ENCODE measurements at places on chromosomes 13 and 19.

DNA sequence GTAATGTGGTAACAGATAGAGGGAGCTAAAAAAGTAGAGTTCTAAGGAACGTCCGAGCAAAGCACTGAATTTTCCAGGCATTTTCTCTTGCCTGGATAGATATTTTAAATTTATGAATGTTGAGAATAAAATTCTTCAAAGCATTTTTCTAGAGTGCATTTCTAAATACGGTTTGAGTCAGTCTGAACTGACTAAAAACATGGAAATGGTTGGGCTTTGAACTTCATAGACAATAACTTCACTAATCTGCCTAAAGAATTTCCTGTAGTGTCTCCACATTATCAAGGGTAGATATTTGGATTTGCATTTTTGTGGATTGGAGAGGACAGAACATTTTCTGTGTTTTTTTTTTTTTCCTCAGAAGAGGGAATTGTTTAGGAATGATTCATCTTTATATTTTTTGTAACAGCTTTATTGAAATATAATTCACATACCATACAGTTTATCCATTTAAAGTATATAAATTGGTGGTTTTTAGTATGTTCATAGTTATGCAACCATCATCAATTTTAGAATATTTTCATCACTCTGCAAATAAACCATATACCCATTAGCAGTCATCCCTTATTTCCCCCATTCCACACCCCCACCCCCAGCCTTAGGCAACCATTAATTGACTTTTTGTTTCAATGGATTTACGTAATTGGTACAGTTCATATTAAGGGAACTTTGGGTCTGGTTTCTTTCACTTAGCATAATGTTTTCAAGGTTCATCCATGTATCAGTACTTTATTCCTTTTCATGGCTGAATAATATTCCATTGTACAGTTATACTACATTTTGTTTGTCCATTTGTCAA lies 20.7 kb downstream of the GARRE1 start:
- DNase-seq = no peak

DNA sequence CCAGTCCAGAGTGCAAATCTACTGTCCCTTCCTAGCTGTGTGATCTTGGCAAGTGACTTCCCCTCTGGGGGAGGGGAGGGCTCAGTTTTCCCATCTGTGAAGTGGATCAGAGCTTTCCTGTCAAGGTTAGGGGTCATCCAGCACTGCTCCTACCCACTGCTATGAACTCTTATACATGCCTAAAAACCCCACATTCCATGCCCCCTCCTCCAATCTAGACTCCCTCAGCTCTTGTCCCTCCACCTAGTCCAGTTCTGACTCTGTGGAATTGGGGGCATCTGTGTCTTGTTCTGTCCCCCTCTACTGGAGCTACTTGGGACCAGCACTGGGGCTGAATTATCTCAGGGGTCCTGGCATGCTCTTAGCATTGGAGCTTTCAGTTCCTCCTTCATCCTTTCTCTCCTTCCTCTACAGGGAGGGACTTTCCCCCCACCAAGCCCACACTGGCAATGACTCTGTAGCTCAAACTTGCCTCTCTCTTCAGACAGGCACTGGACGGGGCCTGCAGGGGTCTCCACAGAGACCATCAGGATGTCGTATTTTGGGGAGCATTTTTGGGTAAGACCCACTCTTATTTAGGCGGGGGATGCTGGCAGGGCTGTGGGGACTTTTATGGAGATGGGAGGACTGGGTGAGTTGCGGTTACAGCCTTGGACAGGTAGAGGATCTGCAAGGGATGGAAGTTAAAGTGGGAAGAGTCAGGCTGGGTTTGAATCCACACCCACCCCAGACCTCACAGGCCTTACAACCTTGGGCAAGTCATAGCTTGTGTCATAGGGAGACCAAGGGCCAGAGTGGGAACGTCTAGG lies 3.6 kb downstream of the FCHO1 start:
- DNase-seq = peak; percentile 8

- DNase-seq = peak; percentile 63
Observed at GRCh38 chr19:10828981-10829821, 6.8 kb downstream of the TMED1 start.

DNA sequence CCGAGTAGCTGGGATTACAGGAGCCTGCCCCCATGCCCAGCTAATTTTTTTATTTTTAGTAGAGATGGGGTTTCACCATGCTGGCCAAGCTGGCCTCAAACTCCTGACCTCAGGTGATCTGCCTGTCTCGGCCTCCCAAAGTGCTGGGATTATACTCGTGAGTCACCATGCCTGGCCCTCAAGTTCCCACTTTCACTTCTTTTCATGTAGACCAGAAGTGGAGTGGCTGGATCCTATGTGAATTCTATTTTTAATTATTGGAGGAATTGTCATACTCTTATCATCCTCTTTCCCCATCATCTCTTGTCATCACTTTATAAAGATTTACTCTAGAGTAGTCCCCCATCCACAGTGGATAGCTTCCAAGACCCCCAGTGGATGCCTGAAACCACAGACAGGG lies 12.8 kb upstream of the SIGLEC10 start:
- DNase-seq = no peak

GRCh38 chr19:41872384-41872774 lies 4.7 kb upstream of the CD79A start:
- no peak for DNase-seq

- no peak for DNase-seq
Observed at GRCh38 chr13:60696602-60697001, 299.6 kb downstream of the TDRD3 start.

DNA sequence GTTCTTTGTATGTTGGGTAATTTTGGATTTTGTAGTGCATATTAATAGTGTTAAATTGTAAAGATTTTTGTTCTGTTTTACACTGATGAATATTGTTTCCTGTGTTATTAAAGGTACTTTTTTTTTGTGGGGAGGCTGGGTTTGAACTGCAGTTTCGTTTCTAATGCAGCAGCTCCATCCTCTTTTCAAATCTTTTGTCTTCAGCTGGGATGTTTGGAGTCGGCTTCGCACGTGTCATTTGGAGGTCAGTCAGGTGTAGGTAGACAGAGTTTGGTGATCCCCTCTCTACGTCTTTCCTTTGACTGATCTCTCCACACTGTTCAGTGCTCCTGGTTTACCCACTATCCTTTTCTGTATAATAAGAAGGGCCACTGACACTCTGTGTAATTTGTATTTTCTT lies 30.3 kb downstream of the TDRD3 start:
- DNase-seq = no peak
